ENCODE measurements at places on chromosomes 3 and 15. TPM values are rescaled to one million over a fixed set of nuclear protein-coding genes. Genes with fewer than 3 reads are reported as not detected.

GRCh38 chr15:78989701-78990240 is 44.9 kb upstream of the CTSH start:
- DNase-seq = no peak

- DNase-seq = no peak
Observed at GRCh38 chr15:39998511-39999077, 40.4 kb downstream of the SRP14 start.

- DNase-seq = no peak
Observed at GRCh38 chr3:16985608-16986007, 100.9 kb downstream of the PLCL2 start.

- no peak for DNase-seq
Observed at GRCh38 chr3:59249004-59249403, 199.2 kb upstream of the CFAP20DC start.

The PDZRN3 gene
- 60.6 TPM for total RNA-seq

DNA sequence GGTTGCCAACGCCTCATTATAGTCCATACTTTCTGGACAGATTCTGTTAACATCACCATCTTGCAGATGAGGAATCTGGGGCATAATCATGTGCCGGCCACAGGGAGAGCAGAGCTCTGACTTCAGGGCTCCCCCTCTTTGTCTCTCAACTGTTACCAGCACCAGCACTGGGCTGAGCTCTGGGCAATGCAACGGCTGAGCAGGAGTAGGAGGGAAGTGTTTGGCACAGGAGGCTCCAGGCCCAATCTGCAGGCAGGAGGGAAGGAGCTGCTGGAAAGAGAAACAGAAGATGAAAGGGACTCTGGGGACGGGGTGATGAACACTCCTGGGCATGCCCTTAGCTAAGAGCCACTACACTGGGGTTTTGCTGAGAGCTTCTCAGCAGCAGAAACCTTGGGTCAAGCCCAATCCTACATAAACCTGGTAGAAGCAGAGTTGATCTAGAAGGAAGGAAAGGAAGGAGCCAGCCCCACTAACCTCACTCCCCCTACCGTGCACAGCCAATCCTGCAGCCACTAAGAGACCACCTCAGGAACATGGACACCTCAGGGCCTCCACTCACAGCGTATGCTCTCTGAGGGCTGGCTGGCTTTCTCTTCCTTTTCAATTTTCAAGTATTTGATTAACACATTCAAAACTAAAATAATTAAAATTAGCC is 73.1 kb upstream of the SPATA12 start:
- no peak for DNase-seq

- no peak for DNase-seq
Observed at GRCh38 chr3:187165144-187165543, 25.8 kb upstream of the RPL39L start.

- peak; percentile 83 for DNase-seq
Observed at GRCh38 chr15:43777267-43777914, 625 bp upstream of the ELL3 start.

The LIPC gene
- 0.50 TPM for total RNA-seq

GRCh38 chr3:126422571-126423091 is 27.9 kb downstream of the CFAP100 start:
- DNase-seq = no peak

DNA sequence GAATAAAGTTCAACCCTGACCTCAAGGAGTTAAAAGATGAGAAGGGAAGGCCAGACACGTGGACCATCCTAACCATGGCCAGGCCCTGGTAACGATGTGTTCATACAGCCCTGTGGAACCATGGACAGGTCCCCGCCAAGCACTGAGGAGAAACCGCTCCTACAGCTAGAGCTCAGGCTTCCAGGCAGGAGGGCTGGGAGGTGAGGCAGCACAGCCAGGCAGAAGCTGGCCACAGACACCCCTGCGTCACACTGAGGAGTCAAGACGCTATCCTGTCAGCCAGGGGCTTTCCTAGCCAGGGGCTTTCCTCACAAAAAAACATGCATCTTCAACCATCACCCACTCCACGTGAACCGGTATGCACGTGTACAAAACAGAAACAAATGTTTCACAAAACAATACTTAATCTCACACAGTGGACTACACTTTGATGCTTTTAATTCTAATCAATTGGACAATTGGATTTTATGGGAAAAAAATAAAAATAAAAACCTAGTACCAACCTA is 73.2 kb downstream of the TBC1D2B start:
- no peak for DNase-seq

The PPP4R2 gene
- total RNA-seq = 65.3 TPM

The OR5K4 gene
- not detected for total RNA-seq

DNA sequence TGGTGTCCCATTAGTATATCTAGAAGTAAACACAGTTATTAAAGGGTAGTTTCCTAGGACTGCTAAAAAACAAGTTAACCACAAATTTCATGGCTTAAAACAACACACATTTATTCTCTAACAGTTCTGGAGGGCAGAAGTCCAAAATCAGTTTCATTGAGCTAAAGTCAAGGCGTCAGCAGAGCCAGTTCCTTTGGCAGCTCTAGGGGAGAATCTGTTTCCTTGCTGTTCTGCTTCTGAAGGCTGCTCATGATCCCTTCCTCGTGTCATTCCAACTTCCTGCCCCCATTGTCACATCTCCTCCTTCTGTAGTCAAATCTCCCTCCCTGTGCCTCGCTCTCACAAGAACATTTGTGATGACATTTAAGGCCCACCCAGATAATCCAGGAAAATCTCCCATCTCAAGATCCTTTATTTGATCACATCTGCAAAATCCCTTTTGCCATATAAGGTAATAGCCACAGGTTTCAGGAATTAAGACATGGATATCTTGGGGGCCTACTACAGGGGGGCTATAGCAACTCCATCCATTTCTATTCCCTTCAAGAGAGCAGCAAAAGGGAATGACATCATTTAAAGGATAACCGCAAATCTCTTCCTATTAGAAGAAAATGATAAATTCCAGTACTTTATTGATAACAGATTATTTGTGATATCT is 50.1 kb downstream of the GPR176 start:
- DNase-seq = no peak

The TM2D3 gene
- total RNA-seq = 39.2 TPM

DNA sequence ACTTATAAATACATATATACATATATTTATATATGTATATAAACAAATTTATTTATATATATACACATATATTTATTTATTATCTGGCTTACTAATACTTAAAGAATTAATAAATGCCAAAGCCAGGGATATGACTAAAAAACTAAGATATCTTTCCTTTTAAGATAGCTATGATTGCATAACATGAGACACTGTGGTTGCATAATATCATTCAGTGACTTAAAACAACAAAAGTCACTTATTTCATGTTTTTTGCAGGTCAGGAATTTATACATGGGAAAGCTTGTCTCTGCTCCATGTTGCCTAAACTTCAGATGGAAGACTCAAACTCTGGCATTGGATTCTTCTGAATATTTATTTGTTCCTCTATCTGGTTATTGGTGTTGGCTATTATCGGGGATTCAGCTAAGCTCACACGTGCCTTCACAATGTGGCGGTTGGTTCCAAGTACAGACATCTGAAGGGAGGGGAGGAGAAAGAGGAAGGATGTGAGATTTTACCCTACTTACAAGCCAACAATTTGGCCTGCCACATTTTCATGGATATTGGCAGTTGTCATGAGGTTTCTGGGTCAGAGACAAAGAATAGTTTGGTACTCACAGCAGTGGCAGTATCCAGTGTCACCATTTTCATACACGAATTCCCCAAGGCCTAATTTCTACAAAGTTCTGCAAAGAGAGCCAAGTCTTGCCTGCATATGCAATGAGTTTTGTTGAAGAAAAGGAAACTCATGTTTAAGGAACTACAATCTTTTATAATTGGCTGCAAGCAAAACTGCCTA is 381.6 kb downstream of the EPHA3 start:
- DNase-seq = no peak

The SLC9C1 gene
- 0.26 TPM for total RNA-seq

- DNase-seq = no peak
Observed at GRCh38 chr3:129690406-129690805, 83.9 kb upstream of the PLXND1 start.

DNA sequence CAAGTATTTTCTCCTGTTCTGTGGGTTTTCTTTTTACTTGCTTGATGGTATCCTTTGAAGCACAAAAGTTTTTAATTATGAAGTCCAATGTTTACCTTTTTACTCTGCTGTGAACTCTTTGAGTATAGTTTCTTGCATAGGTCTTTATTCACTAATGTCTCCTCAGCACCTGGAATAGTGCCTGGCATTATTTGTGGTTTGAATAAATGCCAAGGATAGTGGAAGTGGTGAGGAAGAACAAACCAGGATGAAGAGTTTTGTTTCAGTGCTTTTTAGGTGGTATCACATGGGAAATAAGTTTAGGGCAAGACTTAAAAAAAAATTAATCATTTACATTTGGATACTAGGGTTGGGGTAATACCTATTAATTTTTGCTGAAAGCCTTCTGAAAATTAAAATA is 25.7 kb downstream of the GPD1L start:
- no peak for DNase-seq

- peak; percentile 47 for DNase-seq
Observed at GRCh38 chr3:21705769-21706168, 45.2 kb downstream of the ZNF385D start.

DNA sequence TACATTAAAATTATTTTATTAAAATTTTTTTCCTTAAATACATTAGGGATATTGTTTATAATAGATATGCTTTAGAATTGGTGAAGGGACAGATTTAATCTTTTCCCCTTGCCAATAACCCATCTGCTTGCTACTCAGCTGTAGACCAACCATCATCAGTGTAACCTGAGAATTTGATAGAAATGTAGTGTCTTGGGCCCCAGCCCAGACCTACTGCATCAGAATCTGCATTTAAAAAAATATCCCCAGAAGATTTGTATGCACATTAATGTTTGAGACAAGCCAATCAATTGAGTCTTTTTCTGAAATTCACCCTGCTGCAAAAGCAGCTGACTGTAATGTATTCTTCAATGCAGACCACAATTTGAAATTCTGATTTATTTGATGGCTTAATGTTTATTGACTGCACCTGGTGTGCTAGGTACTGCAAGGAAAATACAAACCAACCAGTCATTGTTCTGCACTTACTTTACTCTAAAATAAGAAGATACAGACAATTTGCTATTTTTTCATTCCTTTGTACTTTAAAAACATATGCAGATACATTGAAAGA is 190.7 kb upstream of the SGO1 start:
- no peak for DNase-seq

The CDHR4 gene
- total RNA-seq = 0.24 TPM

DNA sequence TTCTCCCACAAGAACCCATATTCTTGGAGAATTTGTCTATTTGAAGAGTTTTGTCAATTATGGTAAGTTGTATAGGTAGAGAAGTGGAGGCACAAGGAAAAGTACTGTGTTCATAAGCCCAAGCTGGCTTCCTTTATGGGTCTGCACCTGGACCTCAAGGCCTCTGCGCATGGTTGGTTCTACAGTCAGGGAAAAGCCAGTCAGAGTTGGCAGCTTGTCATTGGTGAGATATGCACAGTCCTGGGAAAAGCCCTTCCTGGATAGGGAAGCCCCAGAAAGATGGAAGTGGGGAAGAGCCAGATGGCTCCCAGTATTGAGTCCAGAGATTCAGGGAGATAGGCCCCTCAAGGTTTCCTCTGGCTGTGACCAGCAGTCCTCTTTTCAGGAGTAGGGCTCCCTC is 15.8 kb downstream of the BOC start:
- DNase-seq = no peak

GRCh38 chr15:66169625-66170024 is 83.9 kb downstream of the MEGF11 start:
- DNase-seq = no peak

- DNase-seq = no peak
Observed at GRCh38 chr3:15755780-15756179, 42.0 kb downstream of the ANKRD28 start.

The ZDHHC19 gene
- total RNA-seq = not detected

DNA sequence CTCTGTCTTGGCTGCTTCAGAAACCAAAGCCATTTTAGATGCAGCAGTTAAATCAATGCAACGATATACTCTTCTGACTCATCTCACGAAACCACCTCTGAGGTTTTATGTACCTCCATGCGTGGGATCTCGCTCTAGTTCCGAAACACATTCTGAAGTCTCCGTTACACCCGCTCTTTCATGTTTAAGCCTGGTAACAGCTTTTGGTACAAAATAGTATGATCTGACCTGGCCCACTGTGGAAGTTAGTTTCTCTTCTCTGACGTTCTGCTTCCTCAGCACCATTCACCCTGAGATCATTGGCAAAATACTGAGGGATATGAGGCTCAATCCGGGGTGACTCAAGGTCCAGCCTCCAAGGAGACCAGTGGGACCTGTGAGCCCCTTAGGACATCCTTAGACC is 121.9 kb downstream of the TMEM266 start:
- DNase-seq = no peak

DNA sequence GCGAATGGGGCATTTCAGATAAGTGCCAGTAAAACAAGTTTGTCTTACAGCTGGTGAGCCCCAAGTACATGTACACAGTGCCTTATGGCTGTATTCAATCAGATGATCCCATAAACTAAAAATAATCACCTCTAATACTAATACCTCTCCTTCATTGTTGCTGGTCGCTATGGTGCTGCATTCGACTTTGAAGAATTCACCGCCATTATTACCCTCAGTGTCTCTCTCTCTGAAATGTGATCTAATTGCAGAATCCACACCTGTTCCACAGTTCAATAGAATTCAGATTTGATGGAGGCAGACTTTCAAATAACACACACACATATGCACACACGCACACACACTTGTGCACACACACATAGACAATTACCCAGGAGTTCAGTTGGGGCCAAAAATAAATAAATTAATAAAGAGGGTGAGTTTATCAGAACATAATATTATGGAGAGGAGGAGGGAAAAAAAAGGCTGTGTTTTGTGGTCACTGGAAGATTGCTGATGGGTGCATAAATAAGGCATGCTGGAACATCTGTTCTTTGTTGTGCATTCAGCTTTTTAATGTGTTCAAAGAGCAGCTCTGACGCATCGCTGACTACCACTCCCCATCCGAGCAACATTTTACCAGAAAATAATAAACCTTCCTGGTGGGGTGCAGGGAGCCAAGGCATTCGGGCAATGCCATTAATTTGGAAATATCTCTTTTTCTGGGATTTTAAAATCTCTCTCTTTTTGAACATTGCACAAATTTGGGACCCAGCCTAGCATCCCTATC is 235.7 kb downstream of the SATB1 start:
- no peak for DNase-seq

DNA sequence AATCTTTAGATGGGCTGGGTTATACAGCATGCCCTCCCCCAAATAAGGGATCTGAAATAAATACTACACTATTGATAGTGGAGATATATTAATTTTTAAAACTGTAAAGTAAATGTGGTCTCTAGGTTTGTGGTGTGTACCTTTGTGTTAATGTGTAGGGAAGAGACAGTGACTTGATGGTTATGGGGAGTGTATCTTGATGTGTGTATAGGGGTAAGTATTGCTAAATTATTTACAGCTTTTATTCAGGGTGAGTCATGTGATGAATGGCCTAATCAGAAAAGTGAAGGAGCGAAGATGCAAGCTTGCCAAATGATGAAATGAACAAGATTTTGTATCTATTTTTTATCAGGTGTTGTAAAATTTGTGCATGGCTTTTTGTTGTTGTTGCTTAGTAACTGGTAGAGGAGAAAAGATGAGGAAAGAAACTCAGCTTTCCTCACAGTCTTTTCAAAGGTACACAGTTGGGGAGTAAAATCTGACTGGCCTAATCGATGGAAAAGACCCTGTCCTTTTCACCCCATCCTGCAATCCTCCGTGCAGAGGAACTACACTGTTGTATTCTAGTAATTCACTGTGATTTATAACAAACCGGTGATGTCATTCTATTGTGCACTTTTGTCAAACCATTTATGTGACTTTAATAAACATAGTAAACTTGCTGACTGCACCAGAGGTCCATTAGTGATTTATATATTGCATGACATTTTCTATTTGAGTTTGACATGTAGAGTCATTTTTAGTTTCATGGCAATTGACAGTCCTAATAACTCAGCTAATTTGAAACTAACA is 17.7 kb downstream of the FEM1B start:
- DNase-seq = no peak

- DNase-seq = no peak
Observed at GRCh38 chr3:73694983-73695757, 70.4 kb upstream of the PDZRN3 start.
